Tibial nerve (tissue), 4 donors: ENCODE measurements at places on chromosomes 13 and 19.

- DNase-seq = no peak
Observed at GRCh38 chr13:21884965-21885567, 214.2 kb downstream of the FGF9 start.

DNA sequence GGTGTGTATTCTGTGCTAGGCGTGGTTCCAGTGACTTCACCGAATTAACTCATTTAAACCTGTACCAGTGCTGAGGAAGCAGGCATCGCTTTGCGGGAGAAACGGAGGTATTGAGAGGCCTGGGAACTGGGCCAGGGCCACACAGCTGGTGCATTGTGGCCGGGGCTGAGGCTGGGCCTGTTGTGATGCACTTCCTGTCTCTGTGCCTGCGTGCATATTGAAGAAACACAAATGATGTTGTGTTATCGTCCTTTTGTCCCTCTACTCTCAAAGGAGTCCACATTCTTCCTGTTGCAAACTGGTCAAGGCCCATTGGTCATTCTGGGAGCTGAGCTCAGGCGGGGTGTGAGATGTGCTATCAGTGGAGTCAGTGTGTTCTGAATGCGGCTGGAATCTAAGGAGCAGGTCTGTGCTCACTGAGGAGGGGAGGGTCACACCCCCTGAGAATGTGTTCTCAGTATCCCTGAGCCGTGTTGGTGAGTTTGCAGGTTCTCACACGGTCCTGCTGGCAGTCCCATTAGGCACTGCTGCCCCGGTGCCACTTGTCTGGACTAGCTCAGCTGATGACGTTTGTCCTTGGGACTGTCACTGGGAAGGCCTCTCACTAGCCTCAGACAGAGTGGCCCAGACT, 62.1 kb downstream of the ARHGEF7 start:
- DNase-seq = no peak

DNA sequence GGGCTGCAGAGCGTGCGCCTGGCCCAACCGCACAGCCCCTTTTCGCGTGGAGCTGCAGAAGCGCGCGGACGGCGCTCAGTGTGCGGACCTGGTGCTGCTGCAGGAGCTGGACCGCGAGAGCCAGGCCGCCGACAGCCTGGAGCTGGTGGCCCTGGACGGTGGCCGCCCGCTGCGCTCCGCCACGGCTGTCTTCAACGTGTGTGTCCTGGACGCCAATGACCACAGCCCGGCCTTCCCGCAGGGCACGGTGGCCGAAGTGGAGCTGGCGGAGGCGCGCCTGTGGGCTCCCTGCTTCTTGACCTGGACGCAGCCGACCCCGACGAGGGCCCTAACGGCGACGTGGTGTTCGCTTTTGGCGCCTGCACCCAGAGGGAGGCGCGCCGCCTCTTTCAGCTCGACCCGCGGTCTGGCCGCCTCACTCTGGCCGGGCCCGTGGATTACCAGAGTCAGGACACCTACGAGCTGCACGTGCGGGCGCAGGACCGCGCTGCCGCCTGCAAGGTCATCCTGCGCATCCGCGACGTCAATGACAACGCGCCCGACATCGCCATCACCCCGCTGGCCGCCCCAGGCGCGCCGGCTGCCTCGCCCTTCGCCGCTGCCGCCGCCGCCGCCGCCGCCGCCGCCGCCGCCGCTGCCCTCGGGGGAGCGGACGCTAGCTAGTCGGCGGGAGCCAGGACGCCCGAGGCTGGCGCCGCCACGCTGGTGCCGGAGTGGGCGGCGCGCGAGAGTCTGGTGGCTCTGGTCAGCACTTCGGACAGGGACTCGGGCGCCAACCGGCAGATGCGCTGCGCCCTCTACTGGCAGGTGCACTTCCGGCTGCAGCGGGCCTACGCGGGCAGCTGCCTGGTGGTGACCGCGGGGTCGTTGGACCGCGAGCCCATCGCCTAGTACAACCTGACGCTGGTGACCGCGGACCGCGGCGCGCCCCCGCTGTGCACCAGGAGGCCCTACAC, 172.2 kb downstream of the OLFM4 start:
- DNase-seq = no peak

DNA sequence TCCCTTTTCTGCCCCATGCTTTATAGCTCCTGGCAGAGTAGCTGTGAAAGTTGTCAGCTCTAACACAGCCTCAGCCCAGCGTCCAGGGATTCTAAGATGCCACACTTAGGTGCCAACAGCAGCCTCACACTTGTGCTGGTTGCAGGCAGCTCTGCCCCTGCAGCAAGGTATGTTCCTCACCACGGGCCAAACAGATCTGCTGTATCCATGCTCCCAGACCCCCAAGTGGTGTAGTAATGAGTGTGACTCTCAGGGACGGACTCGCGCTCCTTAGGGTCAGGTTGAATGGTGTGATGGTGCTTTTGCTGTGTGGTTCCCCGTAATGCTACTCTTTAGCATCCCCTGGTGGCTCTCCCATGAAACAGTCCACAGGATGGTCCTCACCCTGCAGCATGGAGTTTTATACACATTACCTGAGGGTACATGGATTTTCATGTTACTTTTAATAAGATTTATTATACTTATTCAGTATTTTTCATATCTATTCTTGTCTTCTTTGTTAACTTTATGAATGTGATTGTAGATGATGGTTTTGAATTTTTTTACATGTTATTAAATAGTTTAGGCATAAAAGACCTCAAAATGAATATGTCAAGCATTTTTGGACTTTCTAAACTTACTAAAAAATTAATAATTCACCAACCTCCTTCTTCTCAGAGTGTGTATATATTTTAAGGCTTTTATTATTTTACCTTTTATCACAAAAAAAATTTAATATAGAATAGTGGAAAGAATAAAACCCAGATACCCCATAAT, 232.5 kb downstream of the SLC7A1 start:
- DNase-seq = no peak

DNA sequence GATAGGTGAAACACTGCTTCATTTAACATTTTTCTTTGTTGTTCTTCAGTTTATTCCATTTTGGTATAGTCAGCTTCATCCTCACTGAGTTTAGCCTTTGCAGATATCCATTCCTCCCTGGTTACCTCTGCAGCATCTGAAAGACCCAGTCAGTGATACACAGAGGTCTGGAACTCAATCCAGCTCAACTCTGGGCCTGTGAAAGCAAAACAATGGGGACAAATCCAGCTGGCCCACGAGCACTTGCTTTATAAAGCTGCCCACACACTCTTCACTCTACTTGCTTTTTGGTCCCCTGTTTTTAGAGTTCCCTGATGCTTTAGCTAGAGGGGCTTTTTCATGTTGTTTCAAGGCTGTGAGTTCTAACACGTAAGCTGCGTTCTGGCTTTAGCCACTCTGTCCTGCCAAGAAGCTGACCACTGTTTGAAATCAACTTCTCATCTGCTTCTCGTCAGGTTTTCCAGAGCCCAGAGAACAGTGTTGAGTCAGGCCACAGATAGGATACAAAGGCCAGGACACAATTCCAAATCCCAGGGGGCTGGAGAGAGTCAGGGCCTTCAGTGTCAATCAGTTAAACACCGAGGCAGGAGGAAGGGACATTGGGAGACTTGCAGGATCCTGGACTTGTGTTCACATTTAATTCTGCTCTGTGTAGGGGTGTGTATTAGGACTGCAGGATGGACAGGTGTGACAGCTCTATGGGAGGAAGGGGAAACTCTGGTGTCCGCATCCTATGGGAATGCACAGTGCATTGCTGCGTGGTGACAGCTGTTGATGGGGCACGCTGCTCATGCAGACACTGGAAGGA, 83.5 kb upstream of the RNF113B start:
- DNase-seq = no peak
